Posterior cingulate gyrus (tissue), 11 donors: ENCODE measurements at places on chromosomes 3 and 15.
A peak's percentile ranks its signal among the peaks of the same experiment; 100 is the strongest.

GRCh38 chr3:15471861-15472260 is 44.5 kb downstream of the EAF1 start:
- no peak for DNase-seq

GRCh38 chr3:14482271-14482721 is 57.8 kb downstream of the GRIP2 start:
- DNase-seq = peak; percentile 10

GRCh38 chr3:127132876-127133275 is 60.1 kb upstream of the PRR23E start:
- no peak for DNase-seq

DNA sequence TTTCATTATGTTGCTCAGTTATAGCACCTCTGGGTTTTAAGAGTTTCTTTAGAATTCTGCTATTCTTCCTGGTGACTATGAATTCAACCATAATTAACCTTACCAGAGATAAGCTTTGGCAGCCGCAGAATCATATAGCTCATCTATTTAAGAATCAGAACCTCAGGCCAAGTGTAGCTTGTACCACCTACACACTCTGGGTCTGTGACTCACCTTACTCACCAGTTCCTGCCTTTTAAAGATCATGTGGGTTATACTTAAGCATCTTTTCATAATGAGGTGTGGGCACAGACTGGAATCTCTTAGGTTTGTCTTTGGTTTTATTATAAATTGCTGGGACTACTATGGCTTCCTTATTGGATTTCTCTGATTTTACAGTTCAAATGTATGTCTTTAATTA is 21.9 kb downstream of the CDV3 start:
- DNase-seq = no peak

DNA sequence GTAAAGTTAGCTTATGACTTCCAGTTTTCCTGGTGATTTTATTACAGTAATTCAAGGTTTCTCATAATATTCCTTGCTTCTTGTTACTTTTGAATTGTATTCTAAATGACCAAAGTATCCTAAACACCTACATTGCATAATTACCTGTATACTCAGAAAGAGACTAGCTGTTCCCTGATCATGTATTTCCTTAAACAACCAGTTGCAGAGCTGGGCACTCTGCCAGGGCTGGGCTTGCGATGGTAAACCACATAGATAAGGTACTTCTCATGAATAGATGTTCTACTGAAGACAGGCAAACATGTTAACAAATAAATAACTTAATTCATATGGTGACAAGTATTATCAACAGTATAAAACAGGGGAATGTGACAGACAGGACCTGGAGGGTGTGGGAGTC is 142.3 kb upstream of the WNT5A start:
- DNase-seq = no peak

GRCh38 chr15:45338417-45338816 is 39.9 kb downstream of the GATM start:
- DNase-seq = no peak

GRCh38 chr3:162586591-162586990 is 1090.0 kb downstream of the OTOL1 start:
- DNase-seq = no peak

DNA sequence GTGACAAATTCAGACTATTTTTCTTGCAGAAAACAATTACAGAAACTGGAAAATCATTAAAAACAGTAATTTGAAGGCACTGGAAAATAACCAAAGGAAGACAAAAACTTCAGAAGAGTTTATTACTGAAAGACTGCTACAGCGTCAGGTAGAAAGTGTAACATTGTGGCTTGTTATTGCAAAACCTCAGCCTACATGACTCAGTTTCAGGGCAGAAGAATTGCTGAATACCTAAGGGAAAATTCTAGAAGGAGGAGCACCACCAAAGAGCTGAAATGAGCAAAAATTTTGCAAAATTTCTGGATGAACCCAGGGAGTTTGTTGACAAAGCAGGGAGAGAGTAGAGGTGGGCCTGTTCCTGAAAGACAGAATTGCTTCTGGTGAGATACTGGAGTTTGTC is 219.6 kb downstream of the C3orf38 start:
- DNase-seq = no peak

DNA sequence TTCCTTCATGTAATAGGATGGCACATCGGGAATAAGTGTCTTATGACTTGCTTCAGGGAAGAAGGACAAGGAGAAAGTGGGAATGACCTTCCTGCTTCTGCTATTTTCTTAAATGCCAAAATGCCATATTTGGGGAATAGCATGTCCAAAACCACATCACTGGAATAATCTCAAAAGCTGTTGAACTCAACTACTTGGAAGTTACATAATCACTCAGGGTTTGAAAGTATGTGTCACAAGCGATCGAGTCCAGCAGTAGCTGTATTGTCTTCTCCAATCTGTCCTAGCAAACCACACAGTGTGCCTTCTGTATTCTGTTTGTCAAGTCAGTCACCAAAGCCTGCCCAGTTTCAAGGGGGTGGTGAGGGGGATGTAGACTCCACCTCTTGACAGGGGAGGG is 58.3 kb upstream of the GADL1 start:
- no peak for DNase-seq

GRCh38 chr3:31077826-31078225 is 183.4 kb upstream of the GADL1 start:
- DNase-seq = no peak

DNA sequence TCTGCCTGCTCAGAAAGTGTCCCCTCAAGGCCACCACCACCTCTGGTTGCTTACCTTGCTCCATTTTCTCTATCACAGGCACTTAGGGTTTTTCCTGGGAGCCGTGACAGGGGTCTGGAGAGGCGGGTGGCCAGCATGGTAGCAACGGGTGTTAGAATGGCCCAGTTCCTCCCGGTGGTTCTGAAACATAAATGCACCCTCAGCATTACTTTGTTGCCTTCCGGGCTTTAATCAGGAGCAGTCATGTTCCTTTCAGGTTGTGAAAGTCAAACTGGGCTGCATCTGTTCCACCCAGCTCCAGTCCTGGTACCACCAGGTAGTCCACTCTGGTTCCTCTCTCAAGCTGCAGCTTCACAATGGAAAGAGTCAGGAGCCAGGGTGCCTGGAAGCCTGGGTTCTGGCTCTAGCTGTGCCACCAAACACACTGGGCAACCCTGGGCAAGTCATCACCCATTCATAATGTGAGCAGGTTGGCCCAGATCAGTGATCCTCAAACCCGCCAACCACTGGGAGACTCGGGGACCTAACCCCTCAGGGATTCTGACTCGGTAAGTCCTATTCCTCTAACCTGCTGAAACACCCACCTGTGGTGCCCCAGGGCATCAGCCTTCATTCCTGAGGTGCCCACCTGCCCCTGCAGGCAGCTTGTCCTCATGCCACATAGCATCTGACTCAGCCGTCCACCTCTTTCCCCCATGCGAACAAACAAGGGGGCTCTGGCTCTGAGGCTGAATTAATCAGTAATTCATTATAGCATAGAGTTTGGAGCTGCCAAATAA is 9.3 kb downstream of the BDH1 start:
- DNase-seq = no peak

- no peak for DNase-seq
Observed at GRCh38 chr15:94080989-94081605, 150.3 kb upstream of the MCTP2 start.
